ENCODE measurements at places on chromosomes 13 and 19.

GRCh38 chr19:51641648-51642047 is 5.0 kb downstream of the SIGLEC14 start:
- no peak for DNase-seq

- DNase-seq = no peak
Measured at GRCh38 chr13:35832551-35832950, 298.6 kb downstream of the DCLK1 start.

- DNase-seq = no peak
Measured at GRCh38 chr13:112132619-112133018, 65.7 kb downstream of the SOX1 start.

GRCh38 chr13:95019886-95020285 is 281.4 kb downstream of the ABCC4 start:
- DNase-seq = no peak

- DNase-seq = no peak
Measured at GRCh38 chr13:50518131-50518530, 325.4 kb downstream of the DLEU7 start.
